Effector CD4-positive, alpha-beta T cell (primary cell): ENCODE measurements at places on chromosomes 12 and 14.

GRCh38 chr14:103517174-103517566, 5.5 kb downstream of the CKB start:
- no peak for DNase-seq

GRCh38 chr12:108526482-108527165, 11.5 kb downstream of the FICD start:
- no peak for DNase-seq

- DNase-seq: no peak
Measured at GRCh38 chr12:501722-502447, 42.1 kb downstream of the B4GALNT3 start.

DNA sequence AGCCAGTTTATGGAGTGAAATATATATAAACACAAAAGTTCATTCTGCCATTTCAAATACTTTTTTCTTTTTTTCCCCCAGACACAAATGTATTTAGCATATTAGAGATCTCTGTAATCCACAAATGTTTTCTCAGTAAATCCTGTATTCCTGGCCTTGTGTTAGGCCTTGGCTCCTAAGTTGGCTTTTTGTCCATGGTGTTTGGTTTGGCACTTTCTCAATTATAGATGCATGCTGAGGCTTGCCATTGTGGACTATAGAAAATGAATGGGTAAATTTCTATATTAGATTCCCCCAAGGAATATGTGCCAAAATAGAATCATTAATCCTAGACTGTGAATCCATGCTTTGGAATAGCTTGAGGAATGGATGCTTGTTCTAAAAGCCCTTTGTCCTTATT, 17.0 kb downstream of the RIC8B start:
- DNase-seq: no peak

- no peak for DNase-seq
Measured at GRCh38 chr12:68180792-68181744, 21.5 kb upstream of the IFNG start.
